HTR-8/SVneo (cell line): ENCODE measurements at places on chromosomes 5 and 9.

- DNase-seq: no peak
Observed at GRCh38 chr9:72038408-72038807, 22.0 kb downstream of the C9orf57 start.

- no peak for DNase-seq
Observed at GRCh38 chr5:79069488-79070349, at the start of the genes BHMT2 and DMGDH. BHMT2 (plus strand) TSS chr5:79069767; CDS start chr5:79069783, 16 bp downstream. DMGDH (minus strand) TSS chr5:79069674; CDS start chr5:79069620, 54 bp downstream.

- no peak for DNase-seq
Observed at GRCh38 chr9:130237076-130237475, 28.5 kb upstream of the HMCN2 start.

- DNase-seq: no peak
Observed at GRCh38 chr5:135322271-135322670, 76.8 kb downstream of the MACROH2A1 start.
